ENCODE measurements at places on chromosomes 6 and 20.

DNA sequence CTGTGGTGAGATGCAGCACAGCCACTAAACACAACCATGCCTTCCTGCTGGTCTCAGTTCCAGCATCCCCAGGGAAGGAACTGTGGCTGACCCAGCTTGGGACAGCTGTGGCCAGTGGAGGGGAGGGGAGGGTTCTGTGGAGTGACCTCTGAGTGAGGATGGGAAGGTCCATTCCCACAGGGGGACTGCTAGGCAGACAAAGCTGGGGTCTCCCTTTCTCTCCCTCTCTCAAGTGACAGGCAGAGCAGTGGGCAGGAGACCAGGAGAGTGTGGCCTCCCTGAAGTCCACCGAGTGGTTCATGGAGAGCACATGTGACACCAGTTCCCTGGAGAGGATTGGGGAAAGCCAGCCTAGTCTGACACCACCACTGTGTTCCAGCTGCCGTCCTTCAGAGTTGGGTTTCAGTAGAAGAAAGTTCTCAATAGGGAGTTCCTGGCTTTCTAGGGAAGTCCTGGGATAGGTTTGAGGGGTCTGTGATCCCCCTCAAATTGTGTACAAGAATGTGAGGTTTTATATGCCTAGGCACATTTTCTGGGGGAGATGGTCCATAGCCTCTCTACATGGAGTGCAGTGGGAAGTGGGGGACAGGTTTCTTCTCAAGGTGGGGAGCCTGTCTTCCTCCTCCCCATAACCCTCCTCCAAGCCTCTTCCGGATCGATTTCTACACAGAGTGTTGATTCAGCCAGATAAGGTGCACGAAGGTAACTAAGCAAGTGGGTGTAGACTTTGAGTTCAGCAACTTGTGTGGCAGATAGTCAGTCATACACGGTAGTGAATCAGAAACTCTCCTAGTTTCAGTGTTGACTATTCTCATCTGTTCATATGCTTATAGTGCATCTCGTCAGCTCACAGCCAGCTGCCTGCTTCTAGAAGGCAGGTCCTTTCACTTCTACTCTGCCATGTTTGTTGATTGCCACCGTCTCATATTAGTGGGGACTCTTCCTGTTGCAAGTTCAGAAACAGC, 18.9 kb downstream of the MANBAL start:
- DNase-seq: no peak

DNA sequence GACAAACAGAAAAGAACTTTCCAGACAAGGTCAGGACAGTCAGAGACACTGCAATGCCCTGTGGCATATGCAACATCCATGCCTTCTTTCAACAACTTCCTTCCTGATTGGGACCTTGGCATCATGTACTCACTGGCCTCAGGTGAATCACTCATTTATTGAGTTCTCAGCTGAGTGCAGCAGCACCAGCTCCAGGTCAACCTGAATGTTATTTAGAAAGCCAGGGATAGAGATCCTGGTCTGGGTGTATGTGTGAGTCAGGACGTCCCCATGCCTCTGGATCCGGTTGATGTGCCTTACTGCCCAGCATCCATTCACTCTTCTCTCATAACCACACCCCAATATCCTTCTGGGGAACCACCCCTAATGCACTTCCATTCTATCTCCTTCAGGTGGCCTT, 54.4 kb downstream of the SNRNP48 start:
- DNase-seq: no peak

GRCh38 chr20:39378776-39379175, 416.6 kb downstream of the DHX35 start:
- DNase-seq: no peak

DNA sequence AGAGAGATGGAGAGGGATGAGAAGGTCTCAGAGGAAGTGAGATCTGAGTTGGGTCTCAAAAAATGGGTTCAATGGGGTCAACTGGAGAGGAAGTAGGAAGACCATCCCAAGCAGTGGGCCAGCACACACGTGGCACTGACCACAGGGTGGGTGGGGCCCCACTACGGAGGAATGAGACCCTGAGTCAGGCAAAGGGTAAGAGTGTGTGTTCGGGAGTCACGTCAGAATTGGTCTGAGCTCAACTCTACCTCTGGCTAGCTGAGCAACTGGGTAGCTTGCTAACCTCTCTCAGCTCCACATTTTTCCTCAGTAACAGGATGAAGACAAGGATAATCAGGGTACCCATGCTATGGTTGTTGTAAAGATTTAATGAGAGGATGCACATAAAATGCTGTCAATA, 79.0 kb downstream of the TRERF1 start:
- DNase-seq: no peak

GRCh38 chr20:19885939-19886660, 128.0 kb downstream of the RIN2 start:
- DNase-seq: no peak

DNA sequence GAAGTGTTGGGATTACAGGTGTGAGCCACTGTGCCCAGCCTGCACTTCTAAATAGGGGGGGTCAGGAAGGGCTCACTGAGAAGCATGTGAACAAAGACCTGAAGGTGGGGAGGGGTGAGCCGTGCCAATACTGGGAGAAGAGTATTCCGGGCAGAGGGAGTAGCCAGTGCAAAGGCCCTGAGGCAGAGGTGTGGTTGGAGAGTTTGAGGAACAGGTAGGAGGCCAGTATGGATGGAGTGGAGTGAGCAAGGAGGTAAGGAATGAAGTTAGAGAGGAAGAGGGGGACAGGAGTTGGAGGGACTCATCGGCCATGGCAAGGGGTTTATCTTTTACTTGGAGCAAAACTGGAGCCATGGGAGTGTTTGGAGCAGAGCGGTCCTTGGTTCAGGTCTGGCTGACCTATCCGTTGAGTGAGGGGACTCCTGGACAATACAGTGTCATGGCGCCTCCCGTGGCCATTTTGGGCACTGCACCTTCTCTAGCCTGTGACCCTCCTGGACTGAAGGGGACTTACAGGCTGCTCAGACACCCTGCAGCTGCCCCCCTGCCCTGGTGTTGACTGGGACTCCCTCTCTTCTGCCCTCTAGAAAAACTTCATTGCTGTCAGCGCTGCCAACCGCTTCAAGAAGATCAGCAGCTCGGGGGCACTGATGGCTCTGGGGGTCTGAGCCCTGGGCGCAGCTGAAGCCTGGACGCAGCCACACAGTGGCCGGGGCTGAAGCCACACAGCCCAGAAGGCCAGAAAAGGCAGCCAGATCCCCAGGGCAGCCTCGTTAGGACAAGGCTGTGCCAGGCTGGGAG, 12.1 kb downstream of the FOXS1 start:
- DNase-seq: peak; percentile 76

DNA sequence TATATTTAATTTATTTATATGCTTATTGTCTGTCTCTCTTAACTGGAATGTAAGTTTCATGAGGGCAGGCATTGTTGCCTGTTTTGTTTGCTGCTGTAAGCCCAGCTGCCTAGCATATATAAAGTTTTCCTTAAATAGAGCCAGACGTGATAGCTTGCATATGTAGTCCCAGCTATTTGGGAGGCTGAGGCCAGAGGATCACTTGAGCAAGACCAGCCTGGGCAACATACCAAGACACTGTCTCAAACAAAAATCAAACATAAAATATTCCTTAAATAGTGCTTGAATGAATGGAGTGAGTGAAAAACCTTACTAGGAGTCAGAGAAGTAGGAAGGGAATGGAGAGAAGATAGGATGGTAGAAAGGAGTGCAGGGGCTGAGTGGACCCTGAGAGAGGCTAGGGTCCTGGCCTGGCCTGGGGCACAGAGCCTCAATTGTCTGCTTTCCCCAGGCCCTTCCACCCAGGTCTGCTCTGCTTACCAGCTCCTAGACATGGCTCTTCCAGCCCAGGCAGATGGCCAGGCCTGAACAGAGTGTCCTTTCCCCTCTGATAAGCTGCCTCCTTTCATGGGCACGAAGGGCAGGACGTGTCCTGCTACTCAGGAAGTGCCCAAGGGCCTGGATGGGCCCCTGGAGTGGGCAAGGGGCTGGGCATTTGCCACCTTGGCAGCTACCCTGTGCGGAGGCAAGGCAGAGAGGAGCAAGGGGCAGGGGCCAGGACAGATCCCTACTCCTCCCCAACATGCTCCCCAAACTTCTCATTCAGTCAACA, 17.7 kb upstream of the BAK1 start:
- no peak for DNase-seq

- DNase-seq: no peak
Measured at GRCh38 chr20:46060301-46060881, 29.4 kb downstream of the NCOA5 start.

DNA sequence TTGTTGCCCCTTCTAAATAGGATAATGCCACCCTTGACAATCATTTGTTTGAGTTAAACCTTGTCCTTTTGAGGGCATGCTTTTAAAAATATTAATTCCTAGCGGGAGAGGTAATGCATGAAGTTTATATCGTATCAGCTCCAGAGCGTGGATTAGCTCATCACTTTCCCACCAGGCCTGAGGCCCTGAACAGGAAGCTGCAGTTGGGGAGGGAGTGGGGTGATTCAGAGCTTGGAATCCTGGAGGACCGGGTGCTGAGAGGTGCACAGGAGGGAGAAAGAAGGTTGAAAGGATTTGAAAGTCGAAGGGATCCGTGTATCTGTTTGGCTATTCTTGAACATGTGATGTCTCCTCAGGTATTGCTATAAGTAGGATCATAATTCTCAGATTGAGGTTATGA, 25.0 kb downstream of the ZDHHC14 start:
- DNase-seq: no peak

GRCh38 chr6:106626485-106626884, 2.8 kb downstream of the RTN4IP1 start:
- no peak for DNase-seq

GRCh38 chr6:170212956-170213636, 77.8 kb downstream of the DLL1 start:
- DNase-seq: no peak

DNA sequence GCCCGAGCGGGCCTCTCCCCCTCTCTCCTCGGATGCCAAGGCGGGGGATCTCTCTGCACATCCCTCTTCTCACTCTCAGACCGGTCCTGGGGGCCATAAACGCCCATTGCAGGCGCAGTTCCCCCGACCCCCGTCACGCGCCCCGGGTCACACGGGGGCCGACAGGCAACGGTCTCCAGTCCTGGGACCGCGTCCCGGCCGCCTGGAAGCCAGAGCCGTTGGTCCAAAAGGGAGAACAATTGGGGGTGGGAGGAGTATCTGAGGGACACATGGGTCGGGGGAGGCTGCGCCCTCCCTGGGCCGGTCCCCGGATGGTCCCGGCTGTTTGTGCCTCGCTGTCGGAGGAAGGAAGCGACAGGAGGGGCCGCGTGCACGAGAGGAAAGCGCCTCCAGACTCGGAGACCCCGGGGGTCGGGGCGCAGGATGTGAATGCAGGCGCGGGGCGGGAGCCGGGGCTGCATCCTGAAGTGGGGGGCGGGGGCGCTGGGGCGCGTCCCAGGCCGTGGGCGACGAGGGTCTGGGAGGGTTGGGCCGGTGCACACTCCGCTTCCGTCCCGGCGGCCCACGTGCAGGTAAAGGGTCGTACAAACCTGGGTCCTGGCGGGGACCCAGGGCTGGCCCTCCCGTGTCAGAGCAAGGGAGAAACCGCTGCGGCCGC, 903 bp downstream of the SLC4A11 start:
- DNase-seq: no peak

GRCh38 chr20:37901240-37901639, 1.7 kb upstream of the VSTM2L start:
- DNase-seq: no peak

- no peak for DNase-seq
Measured at GRCh38 chr6:83905648-83906047, 46.2 kb downstream of the CYB5R4 start.

GRCh38 chr20:40082436-40082835, 606.6 kb downstream of the MAFB start:
- no peak for DNase-seq

DNA sequence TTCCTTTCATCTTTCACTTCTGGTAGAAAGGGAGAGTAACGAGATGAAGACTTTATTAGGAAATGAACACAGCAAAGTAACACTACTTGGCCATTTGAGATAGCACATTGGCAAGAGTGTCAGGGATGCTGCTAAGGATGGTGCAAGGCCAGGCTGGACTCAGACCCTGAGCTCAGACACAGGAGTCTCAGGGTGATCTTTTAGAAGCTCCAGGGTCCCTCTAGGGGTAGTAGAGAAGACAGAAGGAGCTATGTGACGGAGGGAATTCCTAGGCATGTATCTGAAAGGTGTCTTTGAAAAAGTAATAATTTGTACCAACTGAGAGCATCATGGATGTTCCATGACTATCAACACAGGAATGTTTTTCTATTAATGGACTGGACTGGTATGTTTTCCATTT, 436.5 kb downstream of the DHX35 start:
- no peak for DNase-seq

- DNase-seq: no peak
Measured at GRCh38 chr6:144283646-144284477, 1.3 kb upstream of the UTRN start.

DNA sequence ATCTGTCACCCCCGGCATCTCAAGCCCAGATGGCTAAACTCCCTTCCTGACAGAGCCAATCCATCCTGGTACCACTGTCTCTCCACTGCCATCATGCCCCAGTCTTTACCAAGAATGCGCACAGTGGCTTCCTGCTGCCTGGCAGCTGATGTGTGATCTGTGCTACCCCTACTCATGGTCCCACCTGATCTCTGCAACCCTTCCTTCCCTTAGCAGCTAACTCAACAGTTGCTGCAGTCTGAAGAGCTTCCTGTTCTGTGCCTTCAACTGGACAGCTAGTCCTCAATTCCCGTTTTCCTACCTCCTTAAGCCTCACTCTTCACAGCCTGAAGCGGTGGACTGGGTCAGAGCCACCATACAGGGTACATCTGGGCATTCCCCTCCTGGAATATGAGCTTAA, 7.6 kb upstream of the FAM83C start:
- DNase-seq: no peak

DNA sequence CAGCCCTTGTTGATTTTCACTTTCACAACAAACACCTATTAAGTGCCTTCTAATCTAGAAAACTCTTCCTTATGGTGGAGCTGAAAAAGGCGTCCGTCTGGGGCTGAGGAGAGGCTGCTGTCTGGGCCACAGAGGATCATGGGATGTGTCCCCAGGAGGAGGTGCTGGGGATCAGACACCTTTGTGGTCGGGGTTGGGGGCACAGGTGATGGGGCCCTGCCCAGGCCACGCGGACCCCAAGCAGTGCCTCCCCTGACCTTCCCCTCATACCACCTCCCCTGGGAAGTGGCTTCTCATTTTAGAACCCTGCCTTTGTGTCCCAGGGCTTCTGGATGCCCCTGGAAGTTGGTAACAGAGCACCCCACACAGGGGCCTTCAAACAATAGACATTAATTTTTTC, 41.1 kb downstream of the SUN5 start:
- DNase-seq: peak; percentile 14

DNA sequence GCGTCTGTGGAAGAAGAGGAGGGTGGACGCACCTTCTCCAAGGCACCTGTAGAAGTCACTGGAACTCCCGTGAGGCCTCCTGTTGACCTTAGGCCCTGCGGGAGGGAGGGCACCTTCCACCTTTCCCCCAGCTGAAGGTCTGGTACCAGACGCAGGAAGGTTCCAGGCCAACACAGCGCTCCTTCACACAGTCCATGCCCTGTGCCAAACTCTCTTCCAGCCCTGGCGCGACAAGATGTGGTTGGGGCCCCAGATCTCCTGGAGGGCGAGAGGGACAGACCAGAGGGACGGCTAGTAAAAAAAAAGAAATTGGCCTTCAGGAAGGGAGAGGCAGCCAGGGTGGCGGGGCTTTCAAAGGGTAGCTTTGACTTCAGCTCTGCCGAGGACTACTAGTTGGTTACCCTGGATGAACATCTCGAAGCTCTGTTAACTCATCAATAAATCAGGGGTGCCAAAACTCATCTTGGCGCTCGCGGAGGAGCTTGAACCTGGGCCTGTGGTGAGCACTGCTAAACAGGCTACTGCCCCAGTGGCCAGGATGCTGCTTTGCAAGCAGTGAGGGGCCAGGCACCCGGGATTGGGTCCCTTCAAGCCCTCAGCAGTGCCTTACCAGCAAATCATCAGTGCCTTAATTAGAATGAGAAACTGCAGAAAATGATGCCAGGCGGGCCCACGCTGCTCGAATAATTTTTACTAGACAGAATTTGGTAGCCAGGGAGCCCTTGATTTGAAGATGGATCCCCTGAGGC, 14.9 kb downstream of the AARS2 start:
- DNase-seq: no peak
